NCI-H1417 treated with DMSO at 0.1 percent for 48 hours (cell line): ENCODE measurements at places on chromosomes 16 and 17.
A peak's percentile ranks its signal among the peaks of the same experiment; 100 is the strongest.

- no peak for DNase-seq
Observed at GRCh38 chr17:52537421-52537820, 378.9 kb upstream of the CA10 start.

- DNase-seq = no peak
Observed at GRCh38 chr16:88068476-88069396, 117.5 kb downstream of the BANP start.

DNA sequence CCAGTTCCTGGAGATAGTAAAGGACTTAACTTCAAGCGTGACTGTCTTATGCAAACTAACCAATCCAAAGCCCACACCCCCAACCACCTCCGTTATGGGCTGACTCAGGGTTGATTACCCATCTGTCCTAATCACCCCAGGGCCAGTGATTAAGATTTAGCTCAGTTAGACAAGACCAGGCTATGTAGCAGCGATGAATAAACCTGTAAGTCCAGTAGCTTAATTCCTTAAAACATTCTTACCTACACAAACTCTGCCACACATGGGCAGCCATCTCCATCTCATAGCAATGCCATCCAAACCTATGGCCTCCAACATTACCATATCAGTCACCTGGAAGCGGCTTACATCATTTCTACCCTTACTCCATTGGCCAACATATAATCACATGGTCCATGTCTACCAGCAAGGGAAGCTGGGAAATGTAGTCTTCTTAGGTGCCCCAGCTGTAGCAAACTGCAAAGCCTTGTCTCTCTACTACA, 266.7 kb downstream of the SHISA9 start:
- DNase-seq = no peak

DNA sequence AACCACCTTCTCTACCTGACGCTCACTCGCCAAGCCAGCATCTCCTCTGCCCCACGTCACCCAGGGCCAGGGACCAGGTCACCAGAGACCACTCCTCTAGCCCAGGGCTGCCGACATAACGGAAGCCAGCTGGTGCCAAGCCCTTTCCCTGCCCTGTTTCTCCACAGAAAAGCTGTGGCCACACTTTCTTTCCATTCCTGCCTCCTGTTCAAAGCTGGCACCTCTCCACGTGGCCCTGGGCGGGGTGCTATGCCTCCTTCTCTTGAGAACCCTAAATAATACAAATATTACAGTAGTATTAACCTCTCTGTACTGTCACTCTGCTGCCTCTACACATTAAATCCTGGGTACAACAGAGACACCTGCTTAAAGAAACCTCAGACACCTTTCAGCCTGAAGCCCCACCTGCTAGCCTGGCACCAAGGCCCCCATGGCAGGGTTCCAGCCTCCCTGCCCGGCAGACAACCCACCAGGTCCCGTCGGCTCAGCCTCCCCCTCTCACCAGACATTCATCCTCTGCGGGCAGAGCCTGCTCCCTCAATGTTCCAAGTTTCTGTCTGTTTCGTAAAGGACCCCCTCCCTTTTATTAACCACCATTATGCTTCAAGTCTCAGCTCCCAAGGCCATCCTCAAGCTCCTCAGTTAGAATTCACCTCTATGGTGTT, 62.3 kb downstream of the TIMM22 start:
- no peak for DNase-seq

GRCh38 chr16:21727344-21727743, 63.6 kb downstream of the OTOA start:
- no peak for DNase-seq

GRCh38 chr17:30805944-30806456, 18.5 kb downstream of the CRLF3 start:
- no peak for DNase-seq

DNA sequence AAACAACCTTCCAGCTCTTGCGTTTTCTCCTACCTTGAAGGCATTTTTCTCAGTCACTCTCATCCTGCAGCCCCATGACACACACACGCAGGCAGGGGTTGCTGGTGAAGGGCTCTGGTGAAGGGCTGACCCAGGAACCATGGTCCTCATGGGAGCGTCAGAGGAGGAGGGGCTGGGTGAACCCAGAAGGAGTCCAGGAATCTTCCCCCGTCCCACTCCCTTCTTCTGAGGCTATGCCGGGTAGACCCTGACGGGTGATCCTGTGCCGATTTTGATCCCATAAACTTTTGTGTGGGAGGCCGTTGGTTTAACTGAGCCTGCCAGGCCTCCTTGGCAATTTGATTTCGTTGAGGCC, 278.4 kb upstream of the FOXF1 start:
- DNase-seq = no peak

DNA sequence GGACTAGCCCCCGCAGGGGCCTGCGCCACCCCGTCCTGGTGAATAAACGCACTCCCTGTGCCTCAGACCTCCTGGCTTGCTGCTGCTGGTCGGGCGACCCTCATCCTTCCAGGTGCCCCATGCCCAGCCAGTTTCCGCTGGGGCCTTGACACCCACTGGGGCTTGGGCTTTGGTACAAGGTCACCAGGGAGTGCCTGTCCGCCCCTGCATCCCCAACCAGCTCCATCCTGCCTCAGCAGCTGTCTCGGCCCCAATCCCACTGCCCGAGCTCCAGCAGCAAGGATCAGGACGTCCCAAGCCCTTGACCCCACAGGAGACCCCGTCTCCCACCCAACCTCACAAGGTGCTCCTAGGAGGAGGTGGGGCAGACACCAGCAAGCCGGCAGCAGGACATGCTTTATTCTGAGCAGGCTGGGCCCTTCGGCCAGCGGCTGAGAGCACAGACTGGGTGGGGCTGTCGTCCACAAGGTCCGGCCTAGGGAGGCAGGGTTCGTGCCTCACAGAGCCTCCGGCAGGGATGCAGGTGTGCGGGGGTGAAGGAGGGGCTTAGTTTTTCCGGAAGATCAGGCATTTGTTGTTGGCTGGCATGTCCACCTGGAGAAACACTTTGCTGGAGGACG, 1.9 kb downstream of the METTL26 start:
- DNase-seq = no peak

- DNase-seq = no peak
Observed at GRCh38 chr17:49110509-49110908, 22.1 kb upstream of the B4GALNT2 start.

DNA sequence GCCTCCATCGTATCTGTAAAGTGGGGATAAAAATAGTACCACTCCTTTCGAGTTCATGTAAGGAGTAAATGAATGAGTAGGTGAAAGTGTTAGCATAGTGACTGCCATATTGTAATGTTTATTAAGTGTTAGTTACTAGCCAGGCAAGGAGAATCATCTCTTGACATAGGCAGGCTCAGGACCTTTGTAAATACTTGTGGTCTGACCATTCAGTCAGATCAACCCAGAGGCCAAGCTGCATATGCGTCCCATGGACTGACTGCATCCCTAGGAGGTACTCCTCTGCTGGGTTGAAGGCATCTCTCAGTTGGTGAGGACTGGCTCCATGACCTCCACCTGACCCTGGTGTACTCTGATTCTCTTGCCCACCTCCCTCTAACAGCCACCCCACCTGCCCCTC, 40.5 kb upstream of the CDRT4 start:
- no peak for DNase-seq

DNA sequence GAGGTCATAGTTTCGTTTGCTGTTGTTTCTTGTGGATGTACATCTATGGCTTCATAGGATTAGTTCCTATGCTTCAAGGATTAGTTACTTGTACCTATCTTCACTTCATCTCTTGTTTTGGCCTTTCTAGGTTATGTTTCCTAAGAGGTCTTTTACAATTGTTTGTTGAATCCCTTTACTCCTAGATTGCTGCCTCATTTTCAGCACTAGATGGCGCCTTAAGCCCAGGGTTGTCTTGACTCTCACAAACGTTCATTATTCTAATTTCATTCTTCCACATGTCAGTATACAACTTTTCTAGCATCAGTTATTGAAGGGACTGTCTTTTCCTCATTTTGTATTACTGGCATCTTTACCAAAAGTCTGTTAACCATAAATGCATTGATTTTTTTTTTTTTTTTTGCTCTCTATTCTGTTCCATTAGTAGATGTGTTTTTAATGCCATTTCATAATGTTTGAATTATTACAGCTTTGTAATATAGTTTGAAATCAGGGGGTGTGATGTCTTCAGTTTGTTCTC, 45.0 kb upstream of the NACA2 start:
- DNase-seq = no peak

DNA sequence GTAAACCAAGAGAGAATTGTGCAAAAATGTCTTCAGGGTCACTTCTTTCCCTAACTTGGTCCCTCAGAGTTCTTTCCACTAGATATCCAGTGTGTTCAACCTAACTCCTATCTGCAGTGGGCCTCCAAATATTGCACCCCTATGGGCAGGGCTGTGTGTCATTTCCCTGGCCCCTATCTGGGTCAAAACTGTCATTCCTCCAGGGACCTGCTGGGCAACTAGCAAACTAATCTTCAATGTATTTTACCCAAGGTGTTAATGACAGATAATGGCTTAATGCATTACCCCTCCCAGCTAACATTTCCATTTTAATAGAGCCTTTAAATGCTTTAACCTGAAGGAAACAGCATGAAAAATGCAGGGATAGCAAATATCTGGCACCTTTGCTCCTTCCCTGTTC, 25.8 kb upstream of the SKAP1 start:
- DNase-seq = no peak

DNA sequence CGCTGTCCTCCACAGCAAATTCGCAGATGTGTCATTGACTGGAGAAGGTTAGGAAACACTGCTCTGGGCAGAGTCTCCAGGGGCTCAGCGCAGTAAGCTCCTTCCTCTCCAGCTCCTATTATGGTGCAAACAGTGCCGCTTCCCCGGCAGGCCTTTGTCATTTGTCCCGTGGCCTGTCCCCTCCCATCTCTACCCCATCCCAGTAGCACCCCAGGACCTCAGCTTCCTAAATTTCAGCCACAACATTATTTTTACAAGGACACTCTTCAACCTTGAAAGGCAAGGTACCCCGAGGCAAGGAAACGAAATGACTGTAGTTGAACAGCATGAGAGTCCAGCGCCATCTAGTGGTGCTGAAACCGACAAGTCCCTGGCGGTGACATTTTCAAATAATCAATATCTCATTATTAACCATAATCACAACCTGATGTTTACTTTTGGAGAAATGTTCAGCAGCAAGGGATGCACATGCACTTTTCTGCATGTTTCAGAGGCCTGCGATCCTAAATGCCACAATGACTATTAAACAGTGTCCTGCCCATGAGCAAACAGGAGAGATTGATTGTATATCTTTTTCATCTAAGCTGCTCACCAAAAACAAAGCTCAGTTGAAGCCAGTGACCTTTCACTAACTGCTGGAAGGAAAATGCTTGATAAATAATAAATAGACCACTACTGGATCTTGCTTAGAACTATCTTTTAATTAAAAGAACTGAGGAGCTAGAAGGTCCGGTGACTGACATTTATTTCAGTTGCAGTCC, 16.5 kb downstream of the MRPS23 start:
- peak; percentile 60 for DNase-seq

GRCh38 chr16:63312346-63312745, 1276.1 kb upstream of the CDH8 start:
- DNase-seq = no peak

DNA sequence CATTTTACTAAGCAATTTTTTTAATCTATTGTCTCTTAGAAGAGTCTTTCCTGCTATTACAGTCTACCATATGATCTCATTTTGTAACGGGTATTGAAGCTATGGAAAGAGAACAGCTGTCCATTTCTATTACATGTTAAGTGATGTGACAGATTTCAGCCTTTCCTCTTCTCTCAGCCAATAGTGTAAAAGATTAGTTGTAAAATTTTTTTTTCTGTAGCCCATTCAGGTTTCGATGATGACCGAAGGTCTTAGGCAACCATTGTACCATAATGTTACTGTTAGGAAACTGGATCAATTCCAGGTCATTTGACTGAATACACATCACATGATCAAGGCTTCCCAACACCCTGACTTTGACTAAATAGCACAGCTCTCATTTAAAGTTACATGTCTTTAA, 147.6 kb upstream of the HLF start:
- no peak for DNase-seq

DNA sequence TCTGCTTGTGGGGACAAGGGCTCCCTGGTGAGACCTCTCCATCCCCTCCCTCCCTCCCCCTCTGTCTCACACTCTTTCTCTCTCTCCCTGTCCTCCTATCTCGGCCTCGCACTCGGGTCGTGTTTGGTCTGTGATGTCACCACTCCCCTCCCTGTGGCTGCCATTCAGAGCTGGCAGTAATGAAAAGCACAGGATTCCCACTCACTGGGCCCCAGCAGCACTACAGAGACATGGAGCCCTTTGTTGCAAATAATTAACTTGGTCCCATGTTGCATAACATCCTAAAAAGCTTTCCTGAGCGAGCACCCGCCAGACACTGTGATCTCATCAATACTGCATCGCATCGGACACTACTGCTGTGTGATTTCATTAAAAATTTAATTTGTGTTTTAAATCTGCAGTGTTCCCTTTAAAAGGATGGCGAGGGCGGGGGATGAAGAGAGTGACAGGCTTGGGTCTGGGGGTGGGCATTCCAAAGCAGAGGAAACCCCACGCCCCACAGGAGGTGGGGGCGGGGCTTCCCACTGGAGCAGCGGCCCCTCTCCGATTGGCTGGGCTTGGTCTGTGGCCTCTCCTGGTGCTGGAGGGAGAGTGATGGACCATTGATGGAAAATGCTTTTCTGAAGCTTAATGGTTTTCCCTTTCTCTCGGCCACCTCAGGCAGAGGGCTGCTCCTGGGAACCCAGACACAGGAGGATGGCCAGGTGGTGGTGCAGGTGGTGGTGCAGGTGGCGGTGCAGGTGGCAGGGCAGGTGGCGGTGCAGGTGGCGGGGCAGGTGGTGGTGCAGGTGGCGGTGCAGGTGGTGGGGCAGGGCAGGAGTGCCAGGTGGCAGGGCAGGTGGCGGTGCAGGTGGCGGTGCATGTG, 15.3 kb upstream of the NPTX1 start:
- no peak for DNase-seq

- DNase-seq = no peak
Observed at GRCh38 chr17:10737168-10737622, 7.4 kb upstream of the TMEM220 start.

GRCh38 chr16:8866118-8866883, 2.5 kb downstream of the CARHSP1 start:
- DNase-seq = no peak

- DNase-seq = no peak
Observed at GRCh38 chr16:55035029-55035428, 104.4 kb downstream of the IRX5 start.

DNA sequence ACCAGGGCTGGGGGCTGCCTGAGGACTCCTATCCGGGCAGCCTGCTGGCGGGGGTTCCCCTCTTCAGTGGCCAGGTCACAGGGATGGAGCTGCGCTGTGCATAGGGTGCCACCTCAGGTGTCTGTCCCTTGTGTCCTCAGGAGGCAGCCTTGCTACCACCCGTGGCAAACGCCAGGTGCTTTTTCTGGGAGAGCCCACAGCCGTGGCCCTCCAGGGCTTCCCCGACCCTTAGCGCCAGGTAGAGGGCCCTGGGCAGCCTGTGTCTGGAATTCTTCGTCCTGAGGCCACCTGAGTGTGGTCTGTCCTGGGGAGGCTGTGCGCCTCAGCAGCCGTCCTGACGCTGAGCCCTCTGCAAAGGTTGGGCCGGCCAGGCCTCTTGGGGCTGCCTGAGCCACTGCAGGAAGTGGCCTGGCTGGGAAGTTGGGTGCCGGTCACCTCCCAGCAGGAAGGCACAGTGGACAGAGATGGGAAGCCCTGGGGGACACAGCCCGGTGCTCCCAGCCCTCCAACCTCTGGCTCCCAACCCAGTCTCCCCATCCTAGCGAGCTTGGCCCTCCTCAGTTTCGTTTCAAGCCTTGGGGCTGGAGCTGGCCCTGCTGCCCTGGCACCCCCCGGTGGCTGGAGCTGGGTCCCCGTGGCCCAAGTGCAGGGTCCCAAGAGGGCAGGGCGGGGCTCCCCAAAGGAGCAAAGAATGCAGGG, 7.6 kb upstream of the BAIAP3 start:
- no peak for DNase-seq
